H7 (cell line): ENCODE measurements at places on chromosomes 6 and 20.

GRCh38 chr6:41170547-41171160 is 7.7 kb upstream of the TREM2 start:
- no peak for DNase-seq

DNA sequence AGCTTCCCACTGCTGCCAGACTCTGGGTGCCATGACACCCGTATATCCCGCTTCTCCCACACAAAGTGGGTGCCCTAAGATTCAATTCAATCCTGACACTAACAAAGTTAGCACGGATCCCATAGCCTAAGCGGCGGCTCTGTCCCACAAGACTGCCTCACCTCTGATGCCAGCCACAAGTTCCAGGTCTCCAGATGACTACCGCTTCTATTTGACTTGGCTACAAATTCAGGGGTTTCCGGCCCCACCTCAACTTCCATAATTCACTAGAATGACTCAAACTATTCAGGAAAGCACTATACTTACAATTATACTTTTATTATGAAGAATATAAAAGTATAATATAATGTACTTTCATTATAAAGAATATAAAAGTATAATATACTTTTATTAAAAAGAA is 24.8 kb upstream of the SLC22A23 start:
- no peak for DNase-seq

- no peak for DNase-seq
Measured at GRCh38 chr6:95599706-95600105, 22.4 kb downstream of the MANEA start.

GRCh38 chr6:38805127-38805655 is 90.1 kb downstream of the DNAH8 start:
- no peak for DNase-seq

GRCh38 chr20:38973645-38974044 is 11.5 kb downstream of the DHX35 start:
- no peak for DNase-seq

- peak; percentile 57 for DNase-seq
Measured at GRCh38 chr6:44542401-44543116, 155.1 kb downstream of the CDC5L start.

- DNase-seq: no peak
Measured at GRCh38 chr6:108365478-108365877, 70.6 kb downstream of the AFG1L start.

- no peak for DNase-seq
Measured at GRCh38 chr6:5204376-5204775, 56.4 kb downstream of the LYRM4 start.

GRCh38 chr20:12762725-12763124 is 246.0 kb upstream of the SPTLC3 start:
- no peak for DNase-seq

GRCh38 chr20:63881451-63882226 is 13.3 kb upstream of the DNAJC5 start:
- DNase-seq: peak; percentile 69
